ENCODE measurements at places on chromosomes 2 and 18.

DNA sequence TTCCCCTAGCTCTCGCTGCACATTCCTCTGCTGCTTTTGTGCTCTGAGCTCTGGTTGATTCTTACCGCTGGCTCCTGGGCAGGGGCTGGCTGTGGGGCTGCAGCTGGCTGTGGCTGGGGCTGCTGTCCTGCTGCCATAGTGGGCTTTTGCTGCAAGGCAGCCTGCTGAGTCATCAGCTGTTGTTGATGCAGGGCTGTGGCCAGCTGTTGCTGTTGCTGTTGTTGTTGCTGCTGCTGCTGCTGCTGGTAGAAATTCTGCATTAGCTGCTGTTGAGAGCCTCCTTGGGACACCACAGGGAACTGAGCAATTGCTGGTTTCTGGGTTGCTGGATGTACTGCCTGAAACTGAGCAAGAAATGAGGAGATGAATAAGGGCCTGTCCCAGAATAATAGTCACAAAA lies 77.2 kb upstream of the NFU1 start:
- no peak for DNase-seq

GRCh38 chr2:57516698-57517340 lies 529.8 kb upstream of the VRK2 start:
- DNase-seq: no peak

DNA sequence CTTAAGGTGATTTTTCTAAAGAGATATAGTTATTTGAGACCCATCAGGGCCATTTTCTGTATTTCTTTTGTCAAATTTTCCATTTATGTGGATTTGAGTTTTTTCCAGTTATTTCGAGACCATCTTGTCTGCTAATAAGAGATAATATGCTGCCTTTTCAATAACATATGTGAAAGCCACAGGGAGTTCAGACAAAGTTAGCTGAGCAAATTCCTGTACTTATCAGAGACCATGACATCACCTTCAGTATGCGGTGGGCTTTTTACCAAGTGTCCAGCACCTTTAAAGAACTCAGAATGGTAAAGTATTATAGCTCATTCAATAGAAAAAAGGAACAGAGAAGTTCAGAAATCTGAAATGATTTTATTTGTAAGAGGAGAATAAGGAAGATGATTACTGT lies 11.7 kb downstream of the MAPK4 start:
- no peak for DNase-seq

DNA sequence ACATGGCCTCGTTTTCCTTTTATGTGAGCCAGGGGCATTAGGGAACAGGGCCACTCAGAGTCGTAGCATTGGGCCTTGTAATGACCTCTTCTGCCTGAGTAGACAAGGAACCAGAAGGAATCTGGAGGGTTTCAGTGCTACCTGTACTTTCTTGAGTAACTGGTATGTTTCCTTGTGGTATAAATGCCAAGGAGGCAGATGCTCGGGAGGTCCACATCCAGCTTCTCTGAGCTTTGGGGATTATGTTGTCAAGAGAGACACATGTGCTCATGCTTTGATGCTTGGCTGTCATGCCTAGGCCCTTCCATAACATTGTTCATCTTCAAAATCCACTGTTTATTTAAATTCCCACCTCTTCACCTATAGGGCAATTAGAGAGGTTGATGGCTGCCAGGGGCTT lies 26.3 kb downstream of the FOSL2 start:
- DNase-seq: no peak

DNA sequence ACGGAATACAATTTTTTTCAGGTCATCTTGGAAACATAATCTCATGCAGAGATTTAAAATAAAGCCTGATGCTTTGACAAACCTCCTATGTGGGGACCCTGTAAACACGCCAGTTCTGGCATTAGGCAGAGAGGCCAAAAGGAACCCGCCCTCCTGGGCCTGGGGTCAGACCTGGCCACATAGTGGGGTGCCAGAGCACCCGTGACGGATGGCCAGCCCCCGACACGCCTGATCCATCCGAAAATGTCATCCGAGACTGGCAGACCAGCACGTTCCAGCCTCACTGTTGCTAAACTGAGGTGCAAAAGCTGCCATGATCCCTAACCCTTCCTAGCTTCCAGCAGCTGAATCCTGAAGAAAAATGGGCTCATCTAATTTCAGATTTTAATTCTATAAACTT lies 222.6 kb upstream of the SALL3 start:
- DNase-seq: no peak

DNA sequence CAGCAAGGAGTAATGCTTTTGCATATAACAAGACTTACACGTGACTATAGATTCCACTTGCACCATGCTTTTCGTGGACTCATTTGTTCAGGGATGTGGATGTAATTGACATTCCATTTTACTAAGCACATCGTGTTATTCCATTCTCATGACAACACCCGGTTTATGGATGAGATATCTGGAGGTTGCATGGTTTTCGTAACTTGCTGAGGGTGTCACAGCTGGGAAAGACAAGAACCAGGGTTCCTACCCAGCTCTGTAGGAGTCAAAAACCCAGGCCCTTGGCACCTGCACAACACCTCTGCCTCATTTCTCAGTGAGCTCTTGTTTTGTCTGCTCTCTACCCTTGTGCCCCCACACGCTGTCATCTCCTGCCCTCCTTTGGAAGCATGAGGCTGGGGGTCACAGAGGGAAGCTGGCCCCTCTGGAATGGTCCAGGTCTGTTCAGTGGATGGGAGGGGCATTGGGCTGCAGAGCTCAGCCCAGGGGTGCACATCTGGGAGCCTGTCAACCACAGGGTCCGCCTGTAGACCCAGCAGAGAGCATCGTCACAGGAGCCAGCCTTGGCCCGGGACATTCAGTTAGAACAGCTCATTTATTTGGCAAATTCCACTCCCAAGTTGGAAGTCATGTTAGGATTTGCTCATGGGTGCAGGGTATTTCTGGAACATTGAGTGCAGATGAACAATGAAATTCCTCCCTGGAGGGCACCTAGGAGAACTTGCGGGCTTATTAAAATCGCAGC lies 120.1 kb upstream of the TWIST2 start:
- no peak for DNase-seq

DNA sequence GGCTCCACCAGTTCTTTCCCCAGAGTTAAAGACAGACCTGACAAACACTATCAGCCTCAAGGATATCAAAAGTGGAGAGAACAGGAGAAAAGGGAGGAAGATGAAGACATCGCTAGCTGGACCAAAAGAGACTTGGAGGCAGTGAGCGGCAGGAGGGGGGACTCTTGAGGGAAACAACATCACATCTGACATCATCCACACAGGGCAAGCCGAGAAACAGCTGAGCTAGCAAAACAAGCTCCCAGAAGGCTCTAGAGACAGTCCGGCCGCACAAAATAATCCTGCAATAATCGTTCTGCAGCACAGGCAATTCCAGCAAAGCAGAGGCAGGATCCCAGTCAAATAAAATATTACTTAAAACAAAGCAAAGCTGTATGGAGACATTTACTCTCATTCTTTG lies 239.8 kb downstream of the EN1 start:
- DNase-seq: no peak

- no peak for DNase-seq
Measured at GRCh38 chr2:75569546-75569945, 8.8 kb upstream of the EVA1A start.

GRCh38 chr2:61419129-61419528 lies 51.8 kb downstream of the USP34 start:
- no peak for DNase-seq

- DNase-seq: no peak
Measured at GRCh38 chr2:237355701-237356100, 58.3 kb downstream of the COL6A3 start.

DNA sequence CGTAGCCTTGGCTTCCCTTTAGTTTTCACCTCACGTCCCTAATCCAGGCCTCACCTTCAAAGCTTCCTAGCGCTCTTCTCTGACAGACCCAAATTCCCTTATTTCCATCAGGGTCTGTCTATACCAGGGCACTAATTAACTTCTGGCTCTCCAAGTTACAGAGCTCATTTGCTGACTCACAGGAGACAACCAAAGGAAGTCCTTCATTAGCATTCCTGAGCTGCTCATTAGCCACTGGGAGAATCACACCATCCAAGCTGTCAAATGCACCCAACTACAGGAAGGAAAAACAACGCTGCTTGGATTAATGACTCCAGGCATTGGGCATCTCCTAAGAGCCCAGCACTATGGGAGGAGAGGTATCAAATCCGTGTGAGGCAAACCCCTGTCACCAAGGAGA lies 109.8 kb upstream of the ALK start:
- DNase-seq: no peak

- no peak for DNase-seq
Measured at GRCh38 chr2:9618410-9618809, 12.4 kb downstream of the YWHAQ start.

GRCh38 chr18:48968412-48969215 lies 17.8 kb upstream of the SMAD7 start:
- no peak for DNase-seq

GRCh38 chr18:13500227-13500865 lies 226.0 kb downstream of the FAM210A start:
- peak; percentile 76 for DNase-seq

- DNase-seq: no peak
Measured at GRCh38 chr2:240135706-240136012, 446 bp downstream of the COPS9 start.

DNA sequence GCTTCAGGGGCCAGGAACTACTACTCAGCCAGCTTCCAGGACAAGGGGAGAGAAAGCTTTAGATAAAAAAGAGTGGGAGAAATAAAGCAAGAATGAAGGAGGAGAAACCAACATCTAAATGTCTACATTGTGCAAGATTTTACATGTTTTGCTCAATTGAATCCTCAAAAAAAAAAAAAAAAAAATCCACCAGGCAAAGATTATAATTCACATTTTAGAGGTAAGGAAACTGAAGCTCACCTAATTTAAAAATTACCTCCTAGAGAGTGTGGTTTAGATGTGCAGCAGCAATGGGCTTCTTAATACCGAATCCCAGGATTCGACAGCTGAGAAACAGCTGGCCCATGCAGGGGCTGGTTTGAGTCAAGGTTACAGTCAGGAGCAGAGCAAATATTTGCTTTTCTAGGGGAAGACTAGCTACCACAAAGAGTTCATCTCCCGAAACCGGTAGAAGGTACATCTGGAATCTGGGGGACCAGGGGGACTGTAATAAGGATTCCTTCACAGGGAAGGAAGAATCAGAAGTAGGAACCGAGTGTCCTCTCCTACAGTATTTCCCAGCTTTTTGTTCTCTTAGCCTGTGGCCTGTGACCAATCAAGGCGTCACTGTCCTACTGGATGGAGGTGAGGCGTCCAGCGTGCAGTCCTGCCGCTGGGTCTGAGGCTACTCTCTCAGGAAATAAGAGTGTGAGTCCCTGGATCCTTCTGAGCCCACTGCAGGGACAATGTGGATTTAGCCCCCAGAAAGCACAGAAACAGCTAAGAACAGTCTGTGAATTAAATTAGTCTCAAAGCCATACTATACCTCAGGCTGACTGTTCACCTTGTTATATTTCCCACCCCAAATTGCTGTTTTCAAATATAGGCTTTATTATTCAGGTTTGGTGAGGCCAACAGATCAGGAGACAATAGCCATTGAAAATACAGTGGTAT lies 42.3 kb downstream of the IL1R2 start:
- no peak for DNase-seq

GRCh38 chr2:160252278-160252887 lies 52.3 kb upstream of the ITGB6 start:
- DNase-seq: no peak

DNA sequence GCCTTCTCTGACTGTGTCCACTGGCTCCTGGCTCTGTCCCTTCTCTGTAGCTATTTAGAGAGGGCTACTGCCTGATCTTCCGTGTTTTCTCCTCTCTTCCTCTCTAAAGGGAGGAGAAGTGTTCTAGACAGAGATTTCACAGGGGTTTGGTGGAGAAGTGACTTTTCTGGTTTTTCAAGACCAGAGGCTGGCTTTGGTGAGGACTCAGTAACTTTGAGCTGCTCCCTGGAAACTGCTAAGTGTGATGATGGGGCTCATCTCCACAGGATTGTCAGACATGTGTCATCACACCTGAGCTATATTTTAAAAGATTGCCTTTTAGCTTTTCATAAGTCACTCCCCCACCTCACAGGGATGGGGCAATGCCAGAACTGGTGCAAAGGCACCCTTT lies 6.2 kb downstream of the MAL start:
- DNase-seq: no peak

- DNase-seq: no peak
Measured at GRCh38 chr2:147420947-147421675, 423.7 kb upstream of the ACVR2A start.

GRCh38 chr2:195543063-195543462 lies 114.0 kb upstream of the SLC39A10 start:
- no peak for DNase-seq

DNA sequence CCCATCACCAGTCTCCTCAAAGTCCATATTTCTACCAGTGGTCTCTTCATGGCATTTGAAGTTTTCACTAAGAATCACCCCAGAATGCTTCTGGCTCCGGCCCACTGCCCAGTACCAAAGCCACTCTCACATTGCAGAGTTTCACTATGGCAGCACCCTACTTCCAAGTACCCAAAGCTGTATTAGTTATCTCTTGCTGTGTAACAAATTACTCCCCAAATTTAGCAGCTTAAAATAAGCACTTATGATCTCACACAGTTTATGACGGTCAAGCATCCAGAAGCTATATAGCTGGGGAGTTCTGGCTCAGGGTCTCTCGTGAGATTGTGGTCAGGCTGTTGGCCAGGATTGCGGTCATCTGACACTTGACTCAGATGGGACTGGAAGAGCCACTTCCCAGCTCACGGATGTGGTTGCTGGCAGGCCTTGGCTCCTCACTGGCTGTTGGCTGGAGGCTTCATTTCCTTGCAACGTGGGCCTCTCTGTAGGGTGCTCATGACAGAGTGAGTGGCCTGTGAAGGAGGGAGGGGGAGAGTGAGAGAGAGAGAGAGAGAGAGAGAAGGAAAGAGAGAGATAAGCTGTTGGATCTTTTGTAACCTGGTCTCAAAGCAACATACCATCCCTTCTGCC lies 189.5 kb downstream of the CTIF start:
- no peak for DNase-seq

DNA sequence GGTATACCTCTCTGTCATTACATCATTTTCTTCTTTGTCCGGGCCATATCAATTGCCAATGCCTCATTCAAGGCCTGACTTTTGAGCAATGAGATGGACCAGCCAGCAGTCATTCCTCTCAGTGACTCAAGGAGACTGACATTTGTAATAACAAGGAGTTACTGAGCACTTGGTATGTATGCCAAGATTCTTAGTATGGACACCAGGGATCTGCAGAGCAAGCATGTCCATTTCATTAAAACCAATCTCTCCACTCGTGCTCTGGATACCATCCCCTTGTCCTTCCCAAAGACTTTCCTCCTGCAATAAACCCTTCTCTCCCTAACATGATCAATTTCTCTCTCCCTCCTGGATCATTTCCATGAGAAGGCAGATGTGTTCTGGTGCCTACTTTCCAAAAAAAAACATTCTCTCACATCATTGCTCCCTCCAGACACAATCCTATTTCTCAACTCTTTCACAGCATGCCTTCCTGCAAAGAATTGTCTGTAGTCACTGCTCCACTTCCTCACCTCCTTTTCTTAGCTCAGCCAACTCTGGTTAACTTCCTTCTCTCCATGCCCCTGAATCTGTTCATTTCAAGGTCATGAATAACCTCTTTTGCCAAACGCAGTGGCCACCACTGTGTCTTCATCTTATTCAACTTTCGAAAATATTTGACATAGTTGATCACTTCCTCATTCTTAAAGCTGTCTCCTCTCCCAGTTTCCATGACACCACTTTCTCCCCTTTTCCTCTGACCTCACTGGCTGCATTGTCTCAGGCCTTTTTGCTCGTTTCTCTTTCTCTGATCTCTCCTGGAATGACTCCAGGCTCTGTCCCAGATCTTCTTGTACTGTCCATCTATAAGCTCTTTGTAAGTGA lies 102.8 kb upstream of the CYP1B1 start:
- DNase-seq: no peak

- DNase-seq: no peak
Measured at GRCh38 chr2:156659694-156660093, 223.5 kb downstream of the GPD2 start.
